T-cell (primary cell): ENCODE measurements at places on chromosomes 1 and 21. TPM values are rescaled to one million over a fixed set of nuclear protein-coding genes. Genes with fewer than 3 reads are reported as not detected.

DNA sequence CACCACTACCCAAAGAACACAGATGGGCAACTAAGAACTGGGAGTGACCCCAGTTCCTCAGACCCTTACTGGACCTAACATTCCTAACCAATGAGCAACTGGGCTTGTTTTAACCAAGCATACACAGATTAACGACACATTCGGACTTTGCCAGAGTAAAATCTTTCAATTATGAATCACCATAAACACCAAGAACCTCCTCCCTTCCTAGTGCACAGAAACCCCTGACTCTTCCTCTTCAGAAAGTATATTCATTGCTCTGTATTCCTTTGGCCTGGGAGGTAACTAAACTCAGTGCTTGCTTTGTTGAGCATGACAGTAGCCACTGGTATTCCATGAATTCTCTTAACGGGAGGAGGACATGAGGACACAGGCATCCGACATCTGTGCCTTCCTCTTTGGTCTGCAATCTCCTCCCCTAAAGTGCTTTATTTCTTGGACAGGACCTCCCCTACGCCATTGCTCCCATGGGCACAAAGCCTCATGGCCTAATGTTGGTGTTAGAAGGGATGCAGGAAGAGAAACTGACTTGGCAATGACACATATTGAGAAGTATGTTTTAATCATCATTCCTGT is 42.7 kb downstream of the SEC16B start:
- no peaks in the 10 kb centered on the region for H3K4me1 ChIP-seq
- no peak for DNase-seq
- no peaks in the 10 kb centered on the region for H3K27me3 ChIP-seq
- no peak overlapping the region for H3K27ac ChIP-seq
- no peak overlapping the region for H3K4me3 ChIP-seq

- peak overlapping the region; percentile 98 for H3K4me3 ChIP-seq
- peak overlapping the region; percentile 92 for H3K27ac ChIP-seq
- no peaks in the 10 kb centered on the region for H3K36me3 ChIP-seq
- H3K27me3 ChIP-seq, result no peaks in the 10 kb centered on the region
Observed at GRCh38 chr1:71081697-71082080, 854 bp upstream of the ZRANB2 start.

DNA sequence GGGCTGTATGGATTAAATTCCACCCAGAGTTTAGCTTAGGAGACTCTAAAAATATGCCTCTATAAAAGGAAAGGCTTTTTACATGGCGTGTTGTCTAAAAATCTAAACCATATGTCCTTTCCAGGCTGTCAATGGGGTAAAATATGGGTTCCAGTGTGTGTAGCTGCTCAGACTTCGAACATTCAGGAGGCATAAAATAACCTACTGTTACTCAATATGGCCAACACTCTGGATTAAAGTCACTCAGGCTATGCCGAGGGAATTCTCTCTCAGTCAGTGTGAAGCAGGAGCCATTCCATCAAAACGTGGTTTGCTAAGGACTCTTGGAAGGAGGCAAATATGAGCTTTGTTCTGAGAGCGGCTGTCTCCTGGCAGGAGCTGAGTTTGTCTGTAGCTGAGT is 135.3 kb downstream of the RUNX1 start:
- H3K27ac ChIP-seq, result no peak overlapping the region
- H3K4me3 ChIP-seq, result no peak overlapping the region
- H3K4me1 ChIP-seq, result peaks cover 4% of the 10 kb centered on the region
- no peaks in the 10 kb centered on the region for H3K27me3 ChIP-seq
- peaks cover 16% of the 10 kb centered on the region for H3K36me3 ChIP-seq

Gene INKA2
- total RNA-seq, result not detected

Gene TEKT2
- total RNA-seq, result not detected

Gene NTMT2
- total RNA-seq, result not detected

Gene NBPF9
- 45.5 TPM for total RNA-seq

Gene NBPF6
- not detected for total RNA-seq
